ENCODE measurements at places on chromosomes 5 and 9. TPM values are rescaled to one million over a fixed set of nuclear protein-coding genes. Genes with fewer than 3 reads are reported as not detected.

Gene CLIC3
- total RNA-seq, result not detected

Gene NDUFS6
- total RNA-seq, result 88.1 TPM

Gene PDE8B
- not detected for total RNA-seq

Gene SLC22A4
- 0.66 TPM for total RNA-seq

Gene GARIN3
- total RNA-seq, result not detected

Gene PLAC8L1
- not detected for total RNA-seq

Gene TMEM203
- 38.3 TPM for total RNA-seq
